ENCODE measurements at places on chromosomes 6 and 20. TPM values are rescaled to one million over a fixed set of nuclear protein-coding genes. Genes with fewer than 3 reads are reported as not detected.

Gene HLA-DRA
- total RNA-seq = 43.7 TPM

Gene CCN6
- not detected for total RNA-seq

GRCh38 chr6:5095236-5095635 lies 10.1 kb downstream of the PPP1R3G start:
- DNase-seq = no peak
- no peaks in the 10 kb centered on the region for H3K27me3 ChIP-seq
- H3K4me1 ChIP-seq = no peaks in the 10 kb centered on the region
- no peak overlapping the region for H3K27ac ChIP-seq
- no peak overlapping the region for H3K4me3 ChIP-seq
- no peaks in the 10 kb centered on the region for H3K36me3 ChIP-seq

DNA sequence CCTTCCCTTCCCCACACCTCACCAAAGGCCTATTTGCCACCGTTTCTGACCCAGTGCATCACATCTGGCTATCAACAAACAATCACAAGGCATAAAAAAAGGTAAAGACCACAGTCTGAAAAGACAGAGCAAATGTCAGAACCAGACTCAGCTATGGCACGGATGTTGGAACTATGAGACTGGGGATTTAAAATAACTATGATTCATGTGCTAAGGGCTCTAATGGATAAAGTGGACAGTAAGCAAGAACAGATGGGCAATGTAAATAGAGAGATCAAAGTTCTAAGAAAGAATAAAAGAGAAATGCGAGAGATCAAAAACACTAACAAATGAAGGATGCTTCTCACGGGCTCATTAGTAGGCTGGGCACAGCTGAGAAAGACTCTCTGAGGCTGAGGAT lies 99.5 kb downstream of the LAMP5 start:
- H3K27ac ChIP-seq = no peak overlapping the region
- H3K27me3 ChIP-seq = no peaks in the 10 kb centered on the region
- no peak for DNase-seq
- no peaks in the 10 kb centered on the region for H3K36me3 ChIP-seq
- H3K4me3 ChIP-seq = no peak overlapping the region
- H3K4me1 ChIP-seq = no peaks in the 10 kb centered on the region

DNA sequence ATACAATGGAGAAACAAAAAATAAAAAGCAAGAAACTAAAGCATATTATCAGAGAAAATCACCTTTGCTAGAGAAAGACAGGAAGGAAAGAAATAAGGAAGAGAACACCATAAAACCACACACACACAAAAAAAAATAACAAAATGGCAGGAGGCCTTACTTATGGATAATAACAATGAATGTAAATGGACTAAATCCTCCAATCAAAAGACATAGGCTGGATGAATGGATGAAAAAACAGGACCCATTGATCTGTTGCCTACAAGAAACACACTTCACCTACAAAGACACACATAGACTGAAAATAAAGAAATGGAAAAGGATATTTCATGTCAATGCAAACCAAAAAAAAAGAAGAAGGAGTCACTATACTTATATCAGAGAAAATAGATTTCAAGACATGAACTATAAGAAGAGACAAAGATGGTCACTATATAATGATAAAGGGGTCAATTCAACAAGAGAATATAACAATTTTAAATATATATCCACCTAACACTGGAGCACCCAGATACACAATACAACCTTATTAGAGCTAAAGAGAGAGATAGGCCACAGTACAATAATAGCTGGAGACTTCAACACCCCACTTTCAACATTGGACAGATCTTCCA lies 693.6 kb downstream of the HACE1 start:
- no peak for DNase-seq
- no peaks in the 10 kb centered on the region for H3K4me1 ChIP-seq
- no peaks in the 10 kb centered on the region for H3K36me3 ChIP-seq

Gene SIRPD
- total RNA-seq = not detected

DNA sequence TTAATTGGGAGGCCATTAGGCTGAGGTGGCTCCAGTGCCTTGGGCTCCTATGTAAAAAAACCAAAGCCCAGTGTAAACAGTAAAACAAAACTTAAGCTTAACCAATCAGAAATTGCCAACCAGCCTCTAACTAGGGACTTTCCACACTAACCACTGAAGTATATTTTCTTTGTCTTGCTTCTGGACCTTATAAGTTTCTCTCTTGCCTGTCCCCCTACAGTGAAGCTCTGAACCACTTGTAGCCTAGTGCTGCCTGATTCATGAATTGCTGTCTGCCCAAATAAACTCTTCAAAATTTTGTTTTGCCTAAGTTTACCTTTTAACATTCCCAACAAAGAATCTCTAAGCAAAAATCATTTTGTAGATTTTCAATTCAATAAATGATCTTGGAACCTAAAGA lies 28.2 kb downstream of the POPDC3 start:
- H3K36me3 ChIP-seq = peaks cover 24% of the 10 kb centered on the region
- no peaks in the 10 kb centered on the region for H3K27me3 ChIP-seq
- H3K4me1 ChIP-seq = no peaks in the 10 kb centered on the region
- no peak for DNase-seq

Gene FGD2
- 0.39 TPM for total RNA-seq

DNA sequence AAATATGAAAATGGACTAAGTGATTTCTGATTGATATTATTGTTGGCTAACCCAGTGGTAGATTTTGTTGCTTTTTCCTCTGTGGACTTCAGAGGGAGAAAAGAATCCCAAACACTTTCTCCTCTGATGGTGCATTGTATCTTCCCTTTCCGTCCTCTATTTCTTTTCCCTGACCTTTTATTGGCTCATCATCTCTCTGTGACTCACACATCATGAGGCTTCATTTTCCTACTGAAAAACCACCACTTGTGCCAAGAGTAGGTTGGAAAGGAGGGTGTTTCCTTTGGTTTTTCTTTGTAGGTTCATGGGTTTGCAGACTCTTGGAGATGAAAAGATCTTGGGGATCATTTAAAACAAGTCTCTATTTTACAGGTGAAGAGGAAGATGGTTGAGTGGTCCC lies 311.7 kb upstream of the JAG1 start:
- no peak overlapping the region for H3K4me3 ChIP-seq
- no peaks in the 10 kb centered on the region for H3K27me3 ChIP-seq
- H3K27ac ChIP-seq = peak overlapping the region; percentile 52
- H3K36me3 ChIP-seq = no peaks in the 10 kb centered on the region
- DNase-seq = no peak

- H3K4me1 ChIP-seq = no peaks in the 10 kb centered on the region
- H3K27ac ChIP-seq = no peak overlapping the region
- DNase-seq = no peak
- no peaks in the 10 kb centered on the region for H3K27me3 ChIP-seq
- no peak overlapping the region for H3K4me3 ChIP-seq
Observed at GRCh38 chr20:10385850-10386544, 48.0 kb downstream of the MKKS start.

DNA sequence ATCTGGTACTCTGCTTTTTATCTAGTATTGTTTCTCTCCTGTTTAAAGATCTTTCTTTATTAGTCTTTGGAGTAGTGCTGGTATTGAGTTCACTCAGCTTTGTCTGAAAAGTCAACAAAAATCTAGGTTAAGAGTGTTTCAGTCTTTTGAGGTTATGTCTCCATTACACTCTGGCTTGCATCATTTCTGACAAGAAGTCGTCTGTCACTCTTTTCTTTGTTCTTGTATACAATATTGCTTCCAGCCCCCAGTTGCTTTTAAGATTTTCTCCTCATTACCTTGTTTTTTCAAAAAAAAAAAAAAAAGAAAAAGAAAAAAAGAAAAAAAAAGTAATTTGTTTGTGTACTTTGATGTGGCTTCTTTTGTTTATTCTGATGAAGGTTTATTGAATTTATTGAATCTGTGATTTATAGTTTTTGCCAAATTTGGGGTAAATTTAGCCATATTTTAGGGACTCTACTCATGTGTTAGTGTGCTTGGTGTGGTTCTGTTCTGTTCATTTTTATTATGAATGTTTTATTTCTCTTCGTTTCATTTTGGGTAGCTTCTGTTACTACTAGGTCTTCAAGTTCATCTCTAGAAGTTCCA lies 408.9 kb downstream of the CDKAL1 start:
- no peaks in the 10 kb centered on the region for H3K36me3 ChIP-seq
- no peaks in the 10 kb centered on the region for H3K27me3 ChIP-seq
- no peak for DNase-seq

DNA sequence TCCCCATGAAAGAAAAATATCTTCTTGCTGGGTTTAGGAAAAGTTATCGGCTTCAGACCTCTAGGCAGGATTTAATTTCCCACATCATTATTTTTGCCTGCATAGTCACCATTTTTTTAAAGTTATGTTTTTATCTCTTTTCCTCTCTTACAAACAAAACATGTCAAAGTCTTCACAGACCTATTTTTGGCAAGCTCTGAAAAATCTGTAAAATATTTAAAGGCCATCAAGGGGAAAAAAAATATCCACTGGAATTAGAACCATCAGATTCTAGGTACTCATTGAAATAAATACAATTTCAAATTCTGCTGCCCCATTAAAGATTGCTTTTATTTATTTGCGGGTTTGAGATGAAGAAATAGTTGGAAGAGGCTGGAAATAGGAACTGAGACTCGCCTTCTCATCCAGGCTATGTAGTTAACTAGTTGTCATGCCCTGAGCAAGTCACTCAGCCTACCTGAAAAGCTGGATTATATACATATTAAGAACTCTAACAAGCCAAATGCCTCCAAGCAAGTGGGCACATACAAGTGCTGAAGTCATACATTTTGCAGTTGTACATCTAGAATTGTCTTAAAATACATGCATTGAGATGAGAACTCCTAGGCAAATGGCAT lies 101.7 kb upstream of the SASH1 start:
- H3K4me3 ChIP-seq = no peak overlapping the region
- H3K4me1 ChIP-seq = peaks cover 34% of the 10 kb centered on the region
- no peaks in the 10 kb centered on the region for H3K27me3 ChIP-seq
- H3K27ac ChIP-seq = peak overlapping the region; percentile 28
- DNase-seq = no peak
- no peaks in the 10 kb centered on the region for H3K36me3 ChIP-seq

Gene PAK5
- not detected for total RNA-seq

Gene STX7
- 19.7 TPM for total RNA-seq

- no peak for DNase-seq
- H3K27me3 ChIP-seq = no peaks in the 10 kb centered on the region
- no peaks in the 10 kb centered on the region for H3K36me3 ChIP-seq
- no peaks in the 10 kb centered on the region for H3K4me1 ChIP-seq
Observed at GRCh38 chr20:25739615-25740320, 43.1 kb upstream of the ZNF337 start.

GRCh38 chr6:163892824-163893561 lies 478.5 kb downstream of the QKI start:
- no peak overlapping the region for H3K4me3 ChIP-seq
- H3K27me3 ChIP-seq = no peaks in the 10 kb centered on the region
- no peaks in the 10 kb centered on the region for H3K36me3 ChIP-seq
- no peaks in the 10 kb centered on the region for H3K4me1 ChIP-seq
- no peak for DNase-seq

DNA sequence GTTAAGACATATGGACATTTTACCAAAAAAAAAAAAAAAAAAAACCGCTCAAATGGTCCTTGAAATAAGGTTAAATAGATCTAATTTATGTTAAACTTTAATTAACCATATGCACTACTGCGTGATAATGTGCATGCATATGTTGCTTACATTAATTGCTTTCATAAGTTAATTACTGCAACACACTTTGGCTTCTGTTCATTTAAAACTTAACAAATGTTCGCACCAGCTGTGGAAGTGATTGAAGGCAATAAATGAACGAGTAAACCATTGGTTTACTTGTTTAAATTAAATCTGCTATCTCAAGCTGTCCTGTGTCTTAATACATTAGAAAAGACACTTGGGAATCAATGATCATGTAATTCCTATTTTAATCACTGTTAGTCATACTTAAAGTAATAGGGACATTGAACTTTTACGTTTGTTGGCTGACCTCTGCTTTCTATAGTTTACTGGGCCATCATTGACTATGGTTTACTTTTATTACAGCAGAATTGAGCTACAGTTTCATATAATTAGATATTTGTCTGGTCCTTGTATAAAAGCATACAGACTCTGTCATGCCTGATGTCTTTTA lies 294.7 kb downstream of the KHDC1L start:
- H3K27me3 ChIP-seq = no peaks in the 10 kb centered on the region
- peaks cover 6% of the 10 kb centered on the region for H3K4me1 ChIP-seq
- H3K36me3 ChIP-seq = no peaks in the 10 kb centered on the region
- no peak overlapping the region for H3K27ac ChIP-seq

DNA sequence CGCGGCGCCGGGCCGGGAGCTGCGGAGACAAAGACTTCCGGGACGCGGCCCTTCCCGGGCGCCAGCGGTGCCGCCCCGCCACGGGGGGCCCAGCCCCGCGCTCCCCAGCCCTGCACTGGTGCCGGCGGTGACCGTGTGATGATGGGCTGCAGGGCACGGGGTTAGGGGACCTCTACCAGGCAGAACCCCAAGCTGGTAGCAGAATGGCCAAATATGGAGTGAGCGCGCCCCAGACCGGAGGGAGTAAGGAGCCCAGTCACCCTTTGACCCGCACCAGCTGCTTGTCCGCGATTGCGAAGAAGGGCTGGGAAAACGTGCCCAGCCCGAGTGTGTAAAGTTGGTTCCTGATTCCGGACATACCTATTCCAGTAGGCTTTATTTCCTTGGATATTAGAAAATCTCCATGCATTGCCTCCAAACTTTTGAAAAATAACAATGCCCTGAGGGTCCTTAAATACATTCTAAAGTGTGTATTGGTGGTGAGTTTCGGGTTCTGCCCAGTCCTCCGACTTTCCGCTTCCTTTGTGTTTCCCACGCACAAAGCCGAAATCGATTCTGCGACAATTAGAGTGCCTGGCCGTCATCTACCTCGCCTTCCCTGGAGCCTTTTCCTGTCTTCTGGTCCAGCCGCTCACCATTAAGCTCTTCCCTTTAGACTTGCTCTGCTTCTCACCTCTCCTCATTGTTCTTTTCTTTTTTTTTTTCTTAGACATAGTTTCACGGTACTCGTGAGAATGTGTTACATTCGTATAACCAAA lies 1.1 kb downstream of the ABRACL start:
- peak; percentile 34 for DNase-seq
- H3K27ac ChIP-seq = peak overlapping the region; percentile 61
- H3K4me1 ChIP-seq = no peaks in the 10 kb centered on the region
- peak overlapping the region; percentile 81 for H3K4me3 ChIP-seq

Gene CFB
- total RNA-seq = 13.8 TPM

DNA sequence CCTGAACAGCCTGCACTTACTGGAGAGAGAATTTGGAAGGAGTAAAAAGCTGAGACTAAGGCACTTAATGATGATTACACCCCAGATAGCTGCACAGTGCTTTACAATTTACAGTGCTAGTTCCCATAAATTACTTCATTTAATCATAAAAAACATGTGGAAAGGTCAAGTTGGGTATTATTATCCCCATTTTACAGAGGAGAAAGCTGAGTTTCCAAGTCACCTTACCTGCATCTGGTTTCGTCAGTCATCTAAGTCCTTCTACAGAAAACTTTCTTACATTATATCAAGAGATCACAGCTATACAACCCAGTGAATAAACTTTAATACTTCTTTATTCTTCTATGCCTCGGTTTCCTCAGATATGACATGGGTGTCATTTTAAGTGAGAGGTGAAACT lies 3.3 kb downstream of the PTPRK start:
- no peak for DNase-seq
- peaks cover 37% of the 10 kb centered on the region for H3K4me1 ChIP-seq
- H3K27me3 ChIP-seq = no peaks in the 10 kb centered on the region

Data from gastrocnemius medialis (tissue), 4 donors.